ENCODE measurements at places on chromosomes 11 and 22.

DNA sequence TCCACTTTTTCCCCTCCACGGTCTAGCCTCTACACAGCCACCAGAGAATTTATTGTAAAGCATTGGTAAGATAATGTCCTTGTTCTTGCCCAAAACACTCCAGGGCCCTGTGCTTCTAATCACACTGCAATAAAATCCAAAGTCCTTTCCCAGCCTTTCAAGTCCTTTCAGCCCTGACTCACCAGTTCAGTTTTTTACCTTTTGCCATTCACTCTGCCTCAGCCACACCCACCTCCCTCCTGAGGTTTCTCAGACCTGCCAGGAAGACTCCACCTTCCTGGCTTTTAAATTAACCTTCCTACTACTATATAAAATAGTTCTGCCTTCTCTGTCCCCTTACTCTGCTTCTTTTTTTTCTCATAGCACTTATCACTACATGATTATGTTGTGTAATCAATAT is 91.0 kb upstream of the ARHGAP32 start:
- no peak for DNase-seq

- DNase-seq: no peak
These were observed 13.4 kb downstream of the CCDC134 start for GRCh38 chr22:41813726-41814410.

GRCh38 chr11:9020916-9021315 is 17.1 kb upstream of the NRIP3 start:
- DNase-seq: no peak

- no peak for DNase-seq
These were observed 76.8 kb upstream of the PARVG start for GRCh38 chr22:44103735-44104480.

GRCh38 chr11:96324912-96325311 is 18.1 kb downstream of the MAML2 start:
- DNase-seq: no peak

- no peak for DNase-seq
These were observed 108.8 kb upstream of the CD44 start for GRCh38 chr11:35029979-35030682.

- no peak for DNase-seq
These were observed 330.3 kb upstream of the PITPNB start for GRCh38 chr22:28249402-28249801.

DNA sequence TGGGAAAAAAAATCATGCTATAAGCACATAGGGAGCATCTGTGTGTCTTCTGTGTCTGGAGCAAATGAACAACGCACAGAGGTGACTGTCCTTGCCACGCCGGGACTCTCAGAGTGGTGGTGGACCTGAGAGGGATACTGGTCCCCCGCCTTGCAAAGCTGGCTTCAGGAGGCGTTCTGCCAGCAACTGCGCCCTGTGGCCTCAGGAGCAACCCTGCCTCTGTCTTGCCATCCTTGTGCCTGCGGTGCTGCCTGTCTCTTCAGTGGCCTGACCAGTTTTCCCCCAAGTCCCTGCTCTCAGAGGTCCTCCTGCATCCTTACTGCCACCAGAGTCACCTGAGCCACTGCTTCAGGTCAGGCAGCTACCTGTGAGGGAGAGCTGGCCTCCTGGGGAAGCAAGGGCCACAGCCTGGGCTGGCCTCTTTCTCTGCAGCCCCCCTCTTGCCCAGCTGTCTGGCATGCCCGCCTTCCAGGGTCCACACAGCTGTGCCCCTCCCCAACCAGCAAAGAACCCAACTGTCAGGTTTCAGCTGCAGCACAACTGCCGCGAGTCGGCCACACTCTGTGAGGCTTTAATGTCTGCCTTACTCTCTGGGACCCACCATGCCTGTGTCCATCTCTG is 30.4 kb upstream of the YPEL1 start:
- DNase-seq: no peak

DNA sequence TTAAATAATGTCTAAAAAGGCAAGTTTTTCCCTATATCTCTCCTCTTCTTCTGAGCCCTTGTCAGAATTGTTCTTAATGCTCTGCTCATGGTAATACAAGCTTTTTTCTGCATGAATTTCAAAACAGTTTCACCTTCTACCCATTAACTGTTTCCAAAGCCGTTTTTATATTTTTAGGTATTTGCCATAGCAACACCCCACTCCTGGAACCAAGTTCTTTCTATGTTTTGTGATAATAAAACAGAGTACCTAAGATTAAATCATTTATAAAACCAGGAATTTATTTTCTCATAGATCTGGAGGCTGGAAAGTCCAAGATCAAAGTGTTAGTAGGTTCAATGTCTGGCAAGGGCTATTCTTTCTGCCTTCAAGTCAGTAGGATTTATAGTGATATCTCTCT is 497.4 kb downstream of the ETS1 start:
- DNase-seq: no peak

GRCh38 chr22:22820626-22821025 is 67.0 kb upstream of the IGLL5 start:
- DNase-seq: no peak

DNA sequence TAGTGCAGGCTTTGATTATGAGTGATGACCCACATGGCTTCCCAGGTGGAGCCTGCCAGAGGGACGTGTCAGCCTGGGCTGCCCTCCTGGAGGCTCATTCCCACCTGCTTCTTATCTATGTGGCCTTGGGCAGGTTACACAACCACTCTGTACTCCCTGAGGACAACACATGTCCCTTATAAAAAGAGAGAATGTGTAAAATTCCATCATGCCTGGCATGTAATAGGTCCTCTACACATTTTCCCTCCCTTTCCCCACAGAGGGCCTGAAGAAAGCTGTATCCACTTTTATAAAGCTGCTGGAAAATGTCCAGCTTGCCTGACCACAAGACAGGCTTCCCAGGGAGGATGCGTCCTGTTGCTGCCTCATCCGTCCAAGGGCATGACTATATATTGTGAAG is 55.0 kb upstream of the VSTM5 start:
- DNase-seq: no peak

DNA sequence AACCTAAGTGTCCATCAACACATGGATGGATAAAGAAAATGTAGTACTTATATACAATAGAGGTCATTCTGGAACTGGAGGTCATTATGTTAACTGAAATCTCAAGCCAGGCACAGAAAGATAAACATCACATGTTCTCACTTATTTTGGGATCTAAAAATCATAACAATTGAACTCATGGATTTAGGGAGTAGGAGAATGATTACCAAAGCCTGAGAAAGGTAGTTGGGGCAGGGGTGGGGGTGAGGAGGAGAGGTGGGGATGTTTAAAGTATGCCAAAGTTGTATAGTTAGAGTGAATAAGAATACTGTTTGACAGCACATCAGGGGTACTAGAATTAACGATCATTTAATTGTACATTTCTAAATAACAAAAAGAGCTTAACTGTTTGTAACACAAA is 1112.7 kb downstream of the DLG2 start:
- DNase-seq: no peak

DNA sequence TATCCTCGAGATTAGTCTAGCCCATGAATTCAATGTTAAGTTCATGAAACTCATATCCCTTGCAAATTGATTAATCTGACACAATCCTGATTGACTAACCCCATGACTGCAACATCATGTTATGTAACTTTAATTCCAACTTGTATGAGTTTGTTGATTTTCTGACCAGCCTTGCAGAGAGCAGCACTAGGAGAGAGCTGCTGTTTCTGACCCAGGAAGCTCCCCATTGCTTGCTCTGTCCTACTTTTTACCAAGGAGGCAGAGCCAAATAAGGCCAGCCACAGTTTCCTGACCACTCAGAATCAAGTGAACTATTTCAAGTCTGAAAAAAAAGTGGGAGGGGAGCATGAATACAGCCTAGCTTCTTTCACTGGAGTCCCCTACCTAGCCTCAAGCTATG is 13.2 kb downstream of the MPZL3 start:
- no peak for DNase-seq

GRCh38 chr11:12413141-12414052 is 36.0 kb downstream of the PARVA start:
- no peak for DNase-seq

GRCh38 chr11:44556735-44557409 is 8.6 kb upstream of the CD82 start:
- DNase-seq: peak; percentile 47

- DNase-seq: no peak
These were observed 132.6 kb downstream of the MICAL2 start for GRCh38 chr11:12242966-12243365.

GRCh38 chr11:126518071-126518971 is 162.8 kb downstream of the ST3GAL4 start:
- DNase-seq: no peak

GRCh38 chr11:125627236-125627910 is 2.4 kb downstream of the CHEK1 start:
- DNase-seq: no peak

DNA sequence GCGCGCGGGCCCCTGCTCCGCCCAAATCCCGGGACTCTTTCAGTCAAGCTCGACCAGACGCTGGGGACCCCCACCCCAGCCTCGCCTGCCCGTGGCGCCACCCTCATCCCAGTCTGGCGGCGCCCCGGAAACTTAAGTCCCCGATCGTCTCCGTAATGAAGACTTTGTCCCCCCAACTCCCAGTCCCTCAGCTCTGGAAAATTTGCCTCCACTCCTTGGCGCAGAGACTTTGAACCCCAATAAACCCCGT is 348 bp downstream of the PLCB3 start:
- DNase-seq: no peak

DNA sequence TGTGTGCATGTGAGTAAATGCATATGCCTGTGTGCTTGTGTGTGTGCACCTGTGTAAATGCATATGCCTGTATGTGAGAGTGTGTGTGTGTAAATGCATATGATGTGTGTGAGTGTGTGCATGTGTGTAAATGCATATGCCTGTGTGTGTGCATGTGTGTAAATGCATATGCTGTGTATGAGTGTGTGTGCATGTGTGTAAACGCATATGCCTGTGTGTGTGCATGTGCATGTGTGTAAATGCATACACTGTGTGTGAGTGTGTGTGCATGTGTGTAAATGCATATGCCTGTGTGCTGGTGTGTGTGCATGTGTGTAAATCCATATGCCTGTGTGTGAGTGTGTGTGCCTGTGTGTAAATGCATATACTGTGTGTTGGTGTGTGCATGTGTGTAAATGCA is 37.8 kb downstream of the GGTLC2 start:
- no peak for DNase-seq

DNA sequence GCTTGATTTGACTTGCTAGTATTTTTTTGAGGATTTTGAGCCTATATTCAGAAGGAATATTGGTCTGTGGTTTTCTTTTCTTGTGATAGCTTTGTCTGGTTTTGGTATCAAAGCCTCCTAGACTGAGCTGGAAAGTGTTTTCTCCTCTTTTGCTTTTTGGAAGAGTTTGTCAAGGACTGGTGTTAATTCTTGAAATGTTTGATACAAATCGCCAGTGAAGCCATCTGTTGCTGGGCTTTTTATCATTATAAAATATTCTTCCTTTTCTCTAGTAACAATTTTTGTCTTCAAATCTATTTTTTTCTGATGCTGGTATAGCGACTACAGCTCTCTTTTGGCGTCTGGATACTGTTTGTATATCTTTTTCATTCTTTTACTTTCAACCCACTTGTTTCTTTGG is 45.2 kb downstream of the MPPED1 start:
- no peak for DNase-seq

DNA sequence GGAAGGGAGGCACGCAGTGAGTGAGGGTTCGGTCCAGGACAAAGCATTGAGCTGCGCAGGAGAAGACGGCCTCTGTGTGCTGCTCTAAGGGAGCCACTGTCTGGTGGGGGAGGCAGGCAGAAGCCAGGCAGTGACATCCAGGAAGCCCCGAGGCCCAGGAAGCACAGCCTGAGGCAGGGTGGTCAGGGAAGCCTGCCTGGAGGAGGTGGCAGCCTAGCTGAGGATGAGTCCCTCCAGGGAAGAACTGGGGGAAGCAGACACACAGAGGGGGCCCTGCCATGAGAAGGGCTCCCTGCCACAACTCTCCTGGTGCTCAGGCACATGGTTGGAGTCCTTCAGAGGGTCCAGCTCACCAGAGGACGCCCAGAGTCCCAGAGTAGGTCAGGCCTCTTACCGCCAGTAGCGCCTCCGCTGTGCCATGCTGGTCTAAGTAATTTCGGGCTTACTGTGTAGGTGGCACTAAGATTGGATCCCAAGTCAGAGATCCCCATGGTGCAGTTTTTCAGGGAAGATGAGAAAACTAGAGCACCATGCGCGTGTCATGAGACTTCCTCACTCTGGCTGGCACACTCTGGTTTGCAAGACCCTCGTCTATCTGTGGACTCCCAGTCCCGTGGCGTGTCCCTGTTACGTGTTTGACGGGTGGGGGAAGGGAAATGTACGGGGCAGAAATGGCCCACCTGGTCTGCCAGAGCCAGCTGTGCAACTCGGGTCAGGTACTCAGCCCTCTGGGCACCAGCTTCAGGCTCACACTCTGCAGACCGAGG is 887.2 kb downstream of the BRD1 start:
- DNase-seq: no peak

GRCh38 chr11:34909955-34910354 is 6.2 kb downstream of the APIP start:
- no peak for DNase-seq

DNA sequence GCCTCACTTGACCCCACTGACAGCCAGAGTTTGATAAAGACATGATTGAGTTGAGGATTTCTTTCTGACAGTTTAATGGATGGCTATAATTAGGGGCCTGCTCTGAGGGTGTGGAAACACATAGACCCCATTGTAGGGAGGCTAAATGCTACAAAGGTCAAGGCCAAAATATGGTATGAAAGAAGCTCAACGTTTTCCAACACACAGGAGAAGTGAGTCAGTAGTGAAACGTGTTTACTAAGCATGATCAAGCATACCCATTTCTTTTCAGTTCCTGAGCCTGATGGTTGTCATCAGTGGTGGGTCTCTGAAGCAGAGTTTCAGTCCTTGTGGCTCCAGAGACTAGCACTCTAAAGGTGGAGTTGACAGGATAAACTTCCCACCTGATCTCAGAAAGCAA is 69.7 kb downstream of the SNX19 start:
- no peak for DNase-seq

GRCh38 chr11:2767801-2768200 is 68.0 kb upstream of the KCNQ1OT1 start:
- no peak for DNase-seq

GRCh38 chr11:16001899-16002426 is 354.4 kb downstream of the SOX6 start:
- peak; percentile 98 for DNase-seq

- DNase-seq: no peak
These were observed 186.0 kb upstream of the ANO5 start for GRCh38 chr11:22006901-22007300.

DNA sequence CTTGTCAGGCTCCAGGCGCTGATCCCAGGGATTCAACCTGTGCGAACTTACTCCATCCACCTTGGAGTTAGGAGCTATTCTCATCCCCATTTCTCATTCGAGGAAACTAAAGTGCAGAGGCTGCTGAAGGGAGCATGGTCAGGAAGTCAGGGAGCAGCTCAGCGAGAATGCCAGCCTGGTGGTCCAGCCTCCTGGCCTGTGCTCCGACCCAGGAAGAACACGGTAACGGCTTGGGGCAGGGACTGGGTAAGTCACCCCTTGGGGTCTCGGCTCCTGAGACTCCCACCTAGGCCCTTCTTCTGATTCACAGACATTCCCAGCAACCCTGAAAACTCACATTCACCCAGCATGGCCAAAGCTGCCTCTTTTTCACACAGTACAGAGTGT is 132.8 kb downstream of the CRYBB2 start:
- DNase-seq: no peak

GRCh38 chr22:48348855-48349254 is 1478.8 kb downstream of the BRD1 start:
- no peak for DNase-seq
